ENCODE measurements at places on chromosomes 2 and 18.

DNA sequence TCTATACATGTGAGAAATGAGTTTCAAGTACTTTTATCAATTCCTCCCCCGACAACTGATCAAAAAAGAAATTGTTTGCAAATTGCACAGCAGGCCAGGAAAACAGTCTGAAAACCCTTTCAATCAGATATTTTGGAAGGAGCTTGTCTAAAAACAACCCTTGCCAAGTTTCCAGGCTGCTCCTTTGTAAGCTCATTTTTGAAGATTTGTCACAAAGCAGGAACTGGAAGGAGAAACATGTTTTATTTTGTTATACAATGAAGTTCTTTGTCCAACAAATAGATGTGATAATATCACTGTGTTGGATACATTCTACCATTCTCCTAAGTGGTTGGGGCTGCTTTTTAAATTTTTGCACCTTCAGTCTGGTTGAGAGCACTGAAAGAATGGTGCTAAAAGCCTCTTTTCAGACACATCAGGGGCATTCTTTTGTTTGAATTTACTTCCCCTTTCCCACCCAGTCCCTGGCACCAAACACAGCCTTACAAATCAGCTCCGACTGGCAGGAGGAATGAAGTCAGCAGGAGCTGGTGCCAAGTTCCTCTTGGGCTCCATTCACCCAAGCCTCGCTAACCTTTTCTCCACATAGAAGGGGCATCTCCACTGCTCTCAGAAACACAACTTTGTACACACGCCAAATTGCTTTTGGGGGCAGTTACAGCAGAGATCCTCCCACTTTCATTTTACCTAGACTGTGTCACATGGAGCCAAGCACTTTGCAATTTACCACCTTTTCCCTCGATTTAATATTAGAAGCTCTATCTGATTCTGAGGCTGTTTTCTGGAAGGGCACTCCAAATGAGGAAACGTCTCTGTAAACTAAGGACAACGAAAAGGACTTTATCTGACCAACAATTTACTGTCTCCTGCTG, 88.0 kb downstream of the C1D start:
- peak; percentile 80 for DNase-seq

GRCh38 chr2:185227391-185227790, 511.2 kb upstream of the FSIP2 start:
- DNase-seq = no peak

DNA sequence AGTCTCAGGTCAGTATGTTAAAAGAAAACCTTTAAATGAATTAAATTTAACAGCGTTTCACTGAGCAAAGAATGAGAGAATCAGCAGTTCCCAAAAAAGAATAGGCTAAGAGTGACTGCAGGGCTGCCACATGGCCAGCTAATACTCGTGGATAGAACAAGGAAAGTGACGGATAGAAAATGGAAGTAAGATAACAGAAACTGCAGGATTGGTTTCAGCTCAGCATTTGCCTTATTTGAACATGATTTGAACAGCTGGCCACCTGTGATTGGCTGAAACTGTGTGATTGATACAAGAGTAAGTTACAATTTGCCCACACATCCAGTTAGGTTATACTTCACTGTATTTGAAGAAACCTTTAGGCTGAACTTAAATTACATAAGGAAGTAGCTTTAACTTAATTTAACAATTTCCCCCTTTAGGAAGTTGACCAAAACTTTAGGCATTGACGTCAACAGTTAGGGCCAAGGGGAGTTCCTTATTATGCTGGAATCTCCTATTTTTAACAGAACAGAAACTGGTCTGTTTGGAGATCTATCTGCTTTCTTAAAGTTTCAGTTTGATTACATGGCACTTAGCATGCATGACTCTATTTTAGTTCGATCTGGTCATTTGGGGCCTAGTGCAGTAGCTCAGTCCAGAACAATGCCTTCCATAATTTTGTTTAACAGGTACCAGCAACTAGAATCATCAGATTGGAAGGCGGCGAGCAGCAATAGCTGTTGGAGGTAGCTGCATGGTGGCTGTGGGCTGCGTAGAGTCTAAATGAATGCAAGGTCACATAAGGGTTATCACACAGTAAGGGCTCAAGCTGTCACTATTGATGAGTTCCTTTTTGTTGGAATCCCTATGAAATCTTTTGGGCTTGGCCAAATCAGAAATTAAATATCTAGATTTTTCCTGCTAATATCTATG, 143.4 kb downstream of the TRIM43 start:
- DNase-seq = no peak

- DNase-seq = no peak
Observed at GRCh38 chr2:30248791-30249190, 17.5 kb downstream of the LBH start.

- no peak for DNase-seq
Observed at GRCh38 chr18:54824761-54825160, 3.5 kb upstream of the RAB27B start.

DNA sequence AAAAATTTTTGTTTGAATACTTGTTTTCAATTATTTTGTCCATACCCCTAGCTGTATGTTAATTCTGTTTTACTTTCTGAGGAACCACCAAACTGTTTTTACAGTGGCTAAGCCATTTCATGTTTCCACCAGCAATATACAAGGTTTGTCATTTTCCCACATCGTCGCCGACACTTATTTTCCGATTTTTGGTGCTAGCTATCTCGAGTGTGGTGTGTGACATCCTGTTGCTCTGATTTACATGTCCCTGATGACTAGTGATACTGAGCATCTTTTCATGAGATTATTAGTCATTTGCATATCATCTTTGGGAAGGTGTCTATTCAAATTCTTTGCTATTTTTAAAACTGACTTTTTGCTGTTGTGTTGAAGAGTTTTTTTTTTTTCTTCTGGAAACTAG, 7.2 kb upstream of the GPC1 start:
- DNase-seq = no peak

DNA sequence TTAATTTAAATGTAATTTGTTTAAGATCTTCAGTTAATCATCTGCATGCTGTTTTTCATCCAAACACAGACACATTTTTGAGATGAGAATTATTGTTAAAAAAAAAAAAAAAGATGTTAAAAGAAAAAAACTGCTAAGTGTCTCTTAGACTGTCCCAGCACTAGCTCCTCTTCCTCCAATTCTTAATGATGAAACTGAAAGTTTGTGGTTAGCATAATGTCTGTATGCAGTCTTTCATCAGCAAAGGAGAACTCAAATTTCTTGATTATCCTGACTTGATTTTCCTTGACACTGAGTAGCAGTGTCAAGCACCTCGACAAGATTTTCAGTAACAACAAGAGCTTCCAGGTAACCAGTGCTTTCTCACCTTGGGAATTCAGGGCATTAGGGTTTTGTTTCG, 274.4 kb downstream of the LRRTM1 start:
- DNase-seq = no peak

- no peak for DNase-seq
Observed at GRCh38 chr2:108594982-108595464, 60.8 kb downstream of the LIMS1 start.

DNA sequence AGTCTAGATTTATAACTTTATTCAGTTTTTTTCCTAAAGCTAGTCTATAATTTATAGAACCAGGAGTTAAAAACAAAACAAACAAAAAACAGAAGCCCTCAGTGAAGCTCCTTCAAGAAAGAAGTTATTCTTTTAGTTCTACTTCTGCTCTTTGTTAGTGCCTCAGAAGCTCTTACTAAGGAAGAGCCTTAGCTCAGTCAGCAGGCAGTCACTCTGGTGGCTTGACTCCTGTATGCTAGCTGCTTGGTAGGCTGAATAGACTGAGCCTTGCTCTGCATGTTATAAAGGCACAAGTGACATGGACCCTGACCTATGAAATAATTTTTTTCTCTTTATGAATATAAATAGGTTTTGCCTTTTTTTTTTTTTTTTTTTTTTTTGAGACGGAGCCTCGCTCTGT, 24.8 kb downstream of the NCOA1 start:
- DNase-seq = no peak

- no peak for DNase-seq
Observed at GRCh38 chr2:19894134-19894792, 7.5 kb downstream of the TTC32 start.

GRCh38 chr2:190889175-190889943, 8.7 kb downstream of the GLS start:
- DNase-seq = no peak

- DNase-seq = no peak
Observed at GRCh38 chr2:201983174-201983573, 50.5 kb upstream of the FZD7 start.

GRCh38 chr18:23232331-23232730, 97.0 kb downstream of the CABLES1 start:
- no peak for DNase-seq

Measured in aorta (tissue), 5 donors.